Left hindlimb (tissue), 1 donor: ENCODE measurements at places on chromosomes 6 and 20.
A peak's percentile ranks its signal among the peaks of the same experiment; 100 is the strongest.

DNA sequence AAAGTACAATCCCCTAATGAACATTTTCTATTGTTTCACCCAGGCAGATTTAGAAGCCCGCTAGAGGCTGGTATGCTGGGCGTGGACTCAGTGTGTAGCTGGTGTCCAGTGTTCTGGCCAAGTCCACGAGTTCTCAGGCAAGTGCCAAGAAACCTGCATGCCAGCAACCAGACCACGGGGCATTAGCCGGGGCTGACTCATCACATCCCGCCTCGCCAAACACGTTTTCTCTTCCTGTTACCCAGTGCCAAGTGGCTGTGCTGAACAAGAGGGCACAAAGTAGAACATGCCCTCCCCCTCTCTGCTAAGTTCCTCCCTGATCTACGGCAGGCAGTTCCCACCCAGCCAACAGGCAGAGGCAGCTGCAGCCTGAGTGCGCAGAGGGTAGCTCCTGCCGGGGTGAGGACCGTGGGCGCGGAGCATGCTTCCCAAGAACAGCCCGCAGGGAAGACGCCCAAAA lies 29.6 kb downstream of the RAMACL start:
- peak; percentile 85 for DNase-seq

DNA sequence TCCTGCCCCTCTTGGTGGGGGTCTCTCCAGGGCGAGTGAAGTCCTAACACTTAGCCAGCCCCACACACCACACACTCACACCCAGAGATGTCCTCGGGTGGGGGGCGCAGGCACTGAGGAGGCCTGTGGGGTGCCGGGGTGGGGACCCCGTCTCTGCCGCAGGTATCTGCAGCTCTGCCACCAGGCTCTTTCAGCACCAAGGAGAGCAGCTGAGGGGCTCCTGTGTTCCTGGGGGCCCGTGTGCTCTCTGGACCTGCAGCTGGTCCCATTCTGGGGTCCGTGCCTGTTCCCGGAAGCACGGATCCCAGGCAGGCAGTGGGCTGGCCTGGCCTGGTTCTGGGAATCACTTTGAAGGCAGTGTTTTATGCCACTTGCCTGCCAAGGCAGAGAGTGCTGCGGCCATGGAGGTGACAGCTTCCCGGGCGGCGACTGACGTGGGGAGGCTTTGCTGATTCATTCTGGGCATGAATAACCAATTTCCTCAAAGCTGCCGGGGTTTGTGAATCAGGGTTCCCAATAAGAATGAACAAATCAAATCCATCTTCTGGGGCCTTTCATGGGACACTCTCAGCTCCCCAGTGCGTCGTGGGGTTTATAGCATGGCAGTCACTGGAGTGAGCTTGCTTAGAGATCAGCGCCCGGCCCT lies 54.4 kb upstream of the SLCO4A1 start:
- no peak for DNase-seq

DNA sequence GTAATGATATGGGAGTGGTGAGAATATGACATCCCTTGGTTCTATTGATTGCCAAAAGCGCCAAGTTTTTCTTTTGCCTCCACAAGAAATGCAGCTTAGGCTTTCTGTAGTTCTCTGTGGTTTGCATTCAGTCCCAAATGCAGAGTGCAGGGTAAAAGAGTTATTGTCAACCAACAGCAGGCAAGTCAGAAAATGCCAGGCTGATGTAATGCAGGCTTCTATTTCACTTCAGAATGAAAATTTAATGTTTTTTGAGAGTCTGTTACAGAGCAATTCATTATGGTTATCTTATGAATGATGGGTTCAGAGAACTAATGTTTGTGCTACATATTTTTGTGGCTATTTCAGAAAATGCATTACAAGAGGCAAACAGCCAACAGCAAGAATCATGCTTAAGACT lies 293.5 kb downstream of the CENPW start:
- DNase-seq, result no peak

DNA sequence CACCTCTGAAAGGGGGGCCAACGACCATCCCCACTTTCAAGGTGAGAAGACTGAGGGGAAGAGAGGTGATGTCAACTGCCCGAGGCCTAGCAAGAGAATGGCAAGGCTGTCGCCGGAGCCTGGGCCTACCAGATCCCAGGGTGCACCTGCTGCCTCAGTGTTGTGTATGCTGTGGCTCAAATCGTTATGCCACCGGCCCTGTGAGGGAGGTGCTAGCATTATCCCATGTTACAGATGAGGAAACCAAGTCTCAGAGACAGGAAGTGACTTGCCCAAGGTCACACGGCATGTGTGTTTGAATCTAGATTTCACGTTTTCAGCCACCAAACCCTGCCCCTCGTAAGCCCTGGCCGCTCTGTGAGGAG lies 152.5 kb downstream of the CEBPB start:
- DNase-seq, result no peak

DNA sequence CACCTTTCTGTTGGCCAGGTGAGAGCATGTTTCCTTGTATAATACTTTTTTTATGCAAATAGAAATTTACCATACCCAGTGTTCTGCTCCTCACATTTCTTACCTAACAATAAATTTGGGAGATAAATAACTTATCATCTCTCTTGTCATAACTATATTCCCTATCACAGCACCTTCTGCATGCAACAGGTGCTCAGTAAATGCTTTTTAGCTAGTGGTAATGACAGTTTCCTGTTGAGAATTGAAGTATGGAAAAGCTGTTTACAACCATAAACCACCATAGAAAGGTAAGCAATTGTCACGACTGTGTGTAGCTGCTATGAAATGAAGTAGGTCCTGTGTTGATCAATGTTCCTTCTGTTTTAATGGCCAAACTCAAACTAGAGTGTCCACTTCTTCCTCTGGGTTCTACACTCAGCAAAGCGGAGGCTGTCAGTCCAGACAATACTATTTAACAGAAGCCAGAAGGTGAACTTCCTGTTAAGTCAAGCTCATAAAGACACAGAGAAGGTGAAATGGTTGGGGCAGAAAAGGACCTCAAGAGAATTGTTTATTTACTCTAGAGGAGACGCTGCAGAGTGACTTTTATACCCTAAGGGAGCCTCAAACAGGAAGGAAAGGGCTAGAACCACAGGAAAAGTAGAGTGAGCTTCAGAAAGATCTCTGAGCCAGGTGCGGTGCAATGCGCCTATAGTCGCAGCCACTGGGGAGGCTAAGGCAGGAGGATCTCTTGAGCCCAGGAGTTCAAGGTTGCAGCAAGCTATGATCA lies 84.0 kb upstream of the SLC22A16 start:
- no peak for DNase-seq

DNA sequence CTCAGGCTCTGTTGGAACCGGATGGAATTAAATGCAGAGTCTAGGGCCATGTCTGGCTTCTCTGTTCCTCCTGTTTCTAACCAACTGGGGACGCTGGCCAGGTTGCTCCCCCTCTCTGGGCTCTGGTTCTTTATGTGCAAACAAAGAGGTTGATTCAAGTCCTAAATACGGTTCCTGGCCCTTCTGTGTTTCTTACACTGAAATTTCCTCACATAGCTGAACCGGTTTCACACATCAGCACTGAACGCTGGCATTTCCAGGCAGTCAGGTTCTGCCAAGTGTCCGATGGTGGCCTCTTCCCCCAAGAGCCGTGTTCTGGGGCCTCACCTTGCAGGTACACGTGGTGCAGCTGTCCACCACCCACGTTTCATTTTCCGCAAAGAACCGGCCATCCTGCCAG lies 13.5 kb downstream of the THBS2 start:
- DNase-seq, result no peak

DNA sequence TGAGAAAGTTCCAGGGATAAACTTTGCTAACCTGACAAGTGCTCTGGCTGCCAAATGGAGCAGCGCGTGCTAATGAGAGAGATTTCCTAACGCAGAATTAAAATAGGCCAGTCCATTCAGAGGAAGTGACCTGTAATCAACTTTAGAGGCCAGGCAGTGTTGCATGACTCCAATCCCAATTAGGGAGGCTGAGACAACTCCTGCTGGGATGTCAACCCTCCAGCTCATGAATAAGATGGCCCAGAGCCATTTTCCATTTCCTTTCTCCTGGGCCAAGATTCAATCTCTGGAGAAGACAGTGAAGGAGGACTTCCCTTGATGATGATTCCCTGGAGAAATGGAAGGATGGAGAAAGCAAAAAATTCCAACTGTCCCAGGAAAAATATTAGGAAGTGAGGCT lies 241.5 kb upstream of the RNF24 start:
- DNase-seq, result no peak

DNA sequence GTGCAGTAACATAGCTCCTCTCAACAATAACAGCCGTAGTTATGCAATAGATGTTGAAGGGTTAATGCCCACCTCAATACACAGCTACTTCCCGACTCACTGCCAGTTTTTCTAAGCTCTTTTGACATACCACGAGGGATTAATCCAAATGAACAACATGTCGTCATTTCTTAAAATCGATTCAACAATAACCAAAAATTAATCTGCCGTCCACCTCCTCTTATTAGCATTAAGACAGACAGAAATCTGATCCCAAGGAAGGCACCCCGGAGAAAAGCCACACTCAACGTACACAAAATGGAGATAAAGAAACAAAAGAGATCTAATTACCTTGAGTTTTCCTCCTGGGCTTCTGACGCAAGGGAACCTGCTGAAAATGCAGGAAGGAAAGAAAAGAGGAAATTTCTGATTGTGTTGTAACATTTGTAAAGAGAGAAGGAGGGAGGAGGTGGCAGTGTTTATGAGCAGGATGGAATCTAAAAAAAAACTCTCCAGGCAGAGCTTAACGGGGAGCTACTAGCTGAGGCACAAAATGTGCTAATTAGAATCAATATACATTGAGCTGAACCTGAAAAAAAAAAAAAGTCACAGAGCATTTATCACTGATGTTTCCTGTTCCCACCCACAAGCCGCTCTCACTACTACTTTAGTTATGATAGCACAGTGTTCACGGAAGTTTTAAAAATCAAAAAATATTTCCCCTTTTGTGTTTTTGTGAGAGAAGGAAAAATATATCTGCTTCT lies 109.3 kb downstream of the IPCEF1 start:
- DNase-seq, result no peak

DNA sequence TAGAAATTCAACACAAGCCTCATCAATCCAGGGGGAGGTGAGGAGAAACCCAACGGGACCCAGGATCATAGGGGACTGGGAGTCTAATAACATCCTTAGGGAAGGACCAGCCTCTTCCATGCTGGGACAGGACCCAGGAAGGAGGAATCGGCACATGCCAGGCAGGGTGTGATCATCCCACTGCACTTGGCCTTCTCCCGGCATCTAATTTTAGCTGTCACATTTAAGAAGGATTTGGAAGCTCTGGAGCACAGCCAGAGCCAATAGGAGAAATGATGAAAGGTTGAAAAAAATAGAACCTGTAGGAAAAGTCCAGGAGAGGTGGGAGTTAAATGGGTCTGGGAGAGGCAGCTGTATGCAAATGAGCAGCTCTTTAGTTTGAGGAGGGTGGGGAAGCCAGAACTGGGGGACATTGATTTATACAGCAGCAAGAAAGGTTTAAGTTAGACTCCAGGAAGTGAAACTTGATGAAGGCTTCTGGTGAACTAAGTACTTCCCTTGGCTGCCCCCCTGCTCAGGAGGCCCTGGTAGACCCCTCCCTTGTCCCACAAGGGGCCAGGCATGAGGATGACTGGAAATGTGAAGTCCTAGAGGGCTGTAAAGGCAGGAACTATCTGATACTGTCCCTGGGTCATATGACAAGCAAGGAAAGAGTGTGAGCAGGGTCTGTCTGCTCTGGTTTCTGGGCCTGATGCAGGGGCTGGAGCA lies 260.3 kb downstream of the LRFN2 start:
- DNase-seq, result no peak

DNA sequence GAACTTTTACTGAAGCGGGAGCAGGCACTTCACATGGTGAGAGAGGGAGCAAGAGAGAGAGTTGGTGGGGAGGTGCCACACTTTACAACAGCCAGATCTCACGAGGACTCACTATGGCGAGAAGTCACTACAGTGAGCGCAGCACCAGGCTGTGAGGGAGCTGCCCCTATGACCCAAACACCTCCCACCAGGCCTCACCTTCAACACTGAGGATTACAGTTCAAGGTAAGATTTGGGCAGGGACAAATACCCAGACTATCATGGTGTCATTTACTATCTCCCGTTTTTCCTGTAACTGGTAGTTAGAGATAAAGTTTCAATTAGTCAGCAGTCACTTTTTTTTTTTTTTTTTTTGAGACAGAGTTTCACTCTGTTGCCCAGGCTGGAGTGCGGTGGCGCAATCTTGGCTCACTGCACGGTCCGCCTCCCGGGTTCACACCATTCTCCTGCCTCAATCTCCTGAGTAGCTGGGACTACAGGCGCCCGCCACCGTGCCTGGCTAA lies 7.8 kb downstream of the RBCK1 start:
- DNase-seq, result no peak

DNA sequence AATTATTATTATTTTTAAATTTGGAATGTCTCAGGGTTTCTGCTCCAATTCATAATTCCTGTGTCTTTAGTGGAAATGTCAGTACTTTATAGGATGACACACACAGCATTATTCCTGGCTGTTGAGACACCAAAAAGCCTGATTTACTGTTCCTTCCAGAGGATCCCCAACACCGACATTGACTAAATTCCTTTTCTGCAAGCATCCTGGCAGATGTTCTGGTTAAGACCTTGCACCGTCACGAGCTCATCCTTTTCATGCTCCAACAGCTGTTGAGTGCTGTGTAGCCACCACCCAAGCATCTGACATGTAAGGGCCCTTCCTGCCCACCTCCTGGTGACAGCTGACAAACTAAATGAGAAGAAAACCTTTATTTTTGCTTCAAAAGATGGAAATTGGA lies 284.3 kb upstream of the SULF2 start:
- DNase-seq, result no peak

GRCh38 chr6:121884091-121884490 lies 448.6 kb downstream of the GJA1 start:
- no peak for DNase-seq

GRCh38 chr20:18676396-18676795 lies 88.5 kb downstream of the DTD1 start:
- DNase-seq, result no peak

GRCh38 chr6:111805511-111806164 lies 67.6 kb downstream of the FYN start:
- no peak for DNase-seq

GRCh38 chr20:10543480-10543879 lies 108.4 kb downstream of the SLX4IP start:
- no peak for DNase-seq

GRCh38 chr6:40719671-40720374 lies 132.7 kb upstream of the LRFN2 start:
- no peak for DNase-seq

- no peak for DNase-seq
Observed at GRCh38 chr6:131443514-131443913, 129.5 kb upstream of the ARG1 start.

- peak; percentile 55 for DNase-seq
Observed at GRCh38 chr6:109311471-109311870, 70.8 kb downstream of the CD164 start.

- no peak for DNase-seq
Observed at GRCh38 chr6:150641398-150642139, 41.9 kb downstream of the PLEKHG1 start.

- DNase-seq, result no peak
Observed at GRCh38 chr6:130505808-130506598, 140.2 kb downstream of the TMEM200A start.

DNA sequence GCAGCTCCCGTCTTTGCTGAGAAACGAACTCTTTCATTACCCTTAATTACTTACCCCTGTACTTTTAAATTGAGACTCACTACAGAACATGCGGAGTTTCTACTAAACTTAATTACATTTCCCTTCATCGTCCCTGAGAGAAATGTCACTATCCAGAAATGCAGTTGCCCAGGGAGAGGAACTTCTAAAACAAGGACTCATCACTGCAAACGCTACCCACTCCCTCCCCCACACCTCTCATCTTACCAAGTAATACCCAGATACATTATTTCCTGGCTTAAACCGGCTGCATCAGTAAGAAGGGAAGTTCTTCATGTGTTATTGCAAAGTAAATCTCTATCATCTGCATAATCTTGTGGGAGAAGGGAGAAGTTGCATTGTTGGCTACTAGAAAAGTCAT lies 138.3 kb downstream of the IPCEF1 start:
- DNase-seq, result no peak
